CD4-positive, alpha-beta T cell treated with Interleukin-21 for 1 hour (primary cell): ENCODE measurements at places on chromosomes 7 and 10.

DNA sequence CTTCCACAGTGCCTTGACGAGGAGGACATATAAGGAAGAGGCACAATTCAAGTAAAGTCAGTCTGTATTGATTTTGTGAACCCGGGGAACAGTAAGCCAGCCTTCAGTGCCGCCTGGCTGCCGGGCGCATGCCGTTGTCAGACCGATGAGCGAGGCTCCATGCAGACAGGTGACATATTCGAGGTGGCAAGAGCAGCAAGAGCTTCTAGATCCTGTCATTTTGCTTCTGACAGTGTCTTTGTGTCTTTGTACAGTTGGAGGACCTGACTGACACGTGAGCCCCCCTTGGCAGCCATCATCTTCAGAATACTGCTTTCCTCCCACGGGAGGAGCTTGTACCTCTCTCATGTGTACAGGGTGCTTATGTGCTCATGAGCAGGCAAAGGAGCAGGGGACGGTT lies 387.5 kb upstream of the GALNT17 start:
- no peak for DNase-seq

DNA sequence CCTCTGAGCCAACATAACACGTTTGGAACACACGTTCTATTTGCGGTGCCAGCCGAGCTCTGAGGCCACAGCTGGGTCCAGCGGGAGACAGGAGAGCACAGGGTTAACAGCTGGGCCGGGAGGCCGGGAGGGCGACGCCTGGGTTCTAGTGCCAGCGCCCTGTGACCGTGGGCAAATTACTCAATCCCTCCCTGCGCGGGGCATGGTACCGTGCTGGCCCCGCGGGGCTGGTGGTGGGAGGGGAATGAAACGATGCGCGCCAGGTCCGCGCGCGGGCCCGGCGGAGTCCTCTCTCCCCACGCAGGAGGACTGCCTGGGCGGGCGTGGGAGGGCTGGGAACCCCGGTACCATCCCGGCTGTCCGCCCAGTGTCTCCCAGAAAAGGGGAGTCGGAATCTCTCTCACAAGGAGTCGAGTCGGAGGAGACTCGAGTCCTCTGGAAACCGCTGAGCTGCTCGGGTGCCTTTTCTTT lies 30.4 kb downstream of the LEP start:
- DNase-seq, result no peak

GRCh38 chr10:98956576-98957260 lies 278.9 kb downstream of the HPSE2 start:
- DNase-seq, result no peak

DNA sequence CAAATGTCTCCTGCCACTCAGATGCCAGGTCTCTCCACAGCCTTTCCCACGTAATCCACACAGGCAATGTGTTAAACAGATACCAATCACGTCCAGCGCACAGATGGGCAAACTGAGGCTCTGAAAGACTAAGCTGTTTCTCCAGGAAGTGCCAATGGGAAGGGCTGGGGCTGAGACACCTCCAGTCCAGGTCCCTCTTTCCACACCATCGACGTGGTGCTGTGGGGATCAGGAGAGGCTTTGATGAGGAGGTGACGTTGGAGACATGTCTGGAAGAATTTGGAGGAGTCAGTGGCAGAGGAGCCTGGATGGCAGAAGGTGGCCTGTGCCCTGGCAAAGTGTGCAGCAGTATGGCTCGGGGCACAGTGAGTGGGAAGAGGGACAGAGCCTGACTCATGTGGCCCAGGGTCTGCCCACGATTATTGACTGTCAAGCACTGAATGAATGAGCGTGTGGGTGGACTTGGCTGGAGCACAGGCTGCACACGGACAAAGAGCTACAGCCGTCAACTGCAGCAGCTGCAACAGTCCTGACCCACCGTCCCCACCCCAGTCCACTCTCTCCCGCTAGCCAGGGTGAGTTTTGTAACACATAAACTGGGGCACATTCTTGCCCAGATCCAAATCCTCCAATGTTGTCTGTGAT lies 40.8 kb upstream of the HSPA12A start:
- DNase-seq, result no peak

DNA sequence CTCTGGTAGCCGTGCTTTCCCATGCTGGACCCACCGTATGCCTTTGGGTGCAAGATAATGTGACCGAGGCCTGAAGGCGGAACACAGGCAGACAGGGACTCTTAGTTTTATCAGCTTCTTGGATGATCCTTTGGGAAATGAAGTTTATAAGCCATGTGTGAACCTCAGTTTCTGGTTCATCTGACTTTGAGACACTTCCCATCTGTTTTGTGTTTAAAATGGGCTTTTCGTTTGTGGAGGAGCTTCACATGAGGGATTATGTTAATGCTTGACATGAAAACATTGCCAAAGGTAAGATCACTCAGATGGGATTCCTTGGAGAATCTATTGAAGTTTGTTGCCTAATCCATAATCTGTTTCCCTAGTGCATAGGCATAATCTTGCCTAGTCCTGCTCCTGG lies 249.8 kb upstream of the LYZL1 start:
- no peak for DNase-seq

DNA sequence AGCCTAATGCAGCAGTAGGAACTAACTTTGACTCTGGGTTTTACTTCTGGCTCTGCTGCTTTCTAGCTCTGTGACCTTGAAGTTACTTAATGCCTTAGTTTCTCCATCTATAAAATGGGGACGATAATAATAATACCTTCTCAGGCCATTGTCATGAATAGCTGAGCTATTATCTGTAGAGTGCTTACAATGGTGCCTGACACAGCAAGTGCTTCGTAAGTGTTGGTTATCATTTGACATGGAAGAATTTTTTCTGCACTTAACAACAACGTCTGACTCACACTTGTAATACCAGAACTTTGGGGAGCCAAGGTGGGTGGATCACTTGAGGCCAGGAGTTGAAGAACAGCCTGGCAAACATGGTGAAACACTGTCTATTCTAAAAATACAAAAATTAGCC lies 140.5 kb downstream of the ARL4A start:
- DNase-seq, result no peak

GRCh38 chr10:115171392-115171960 lies 78.3 kb downstream of the ATRNL1 start:
- no peak for DNase-seq

DNA sequence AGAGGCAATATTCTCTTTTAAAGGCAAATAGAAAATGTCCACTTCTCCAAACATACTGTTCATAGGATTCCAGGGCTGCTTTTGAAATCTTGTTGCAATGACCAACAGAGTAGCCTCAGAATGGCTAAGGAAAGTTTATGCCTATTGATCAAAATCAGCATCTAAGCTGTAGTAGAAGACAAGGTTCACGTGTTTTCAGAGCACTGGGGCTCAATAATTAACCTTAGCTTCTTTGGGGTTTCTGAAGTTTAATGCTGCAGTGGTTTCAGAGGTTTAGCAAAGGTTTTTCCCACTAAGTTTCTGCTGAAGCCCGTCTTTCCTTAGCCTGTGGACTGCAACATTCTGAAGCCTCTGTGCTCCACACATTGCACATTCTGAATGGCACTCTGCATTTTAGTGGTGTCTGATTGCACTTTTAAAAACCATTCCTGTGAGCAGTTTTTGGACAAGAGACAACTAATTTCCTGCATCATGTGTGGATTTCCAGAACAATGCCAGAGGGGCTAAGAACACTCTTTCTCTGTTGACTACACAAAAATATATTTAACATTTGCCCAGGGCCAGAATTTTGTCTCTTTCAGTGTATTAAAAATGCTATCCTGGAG lies 342.5 kb downstream of the PTEN start:
- no peak for DNase-seq

GRCh38 chr7:92973293-92973731 lies 136.9 kb upstream of the CDK6 start:
- no peak for DNase-seq

DNA sequence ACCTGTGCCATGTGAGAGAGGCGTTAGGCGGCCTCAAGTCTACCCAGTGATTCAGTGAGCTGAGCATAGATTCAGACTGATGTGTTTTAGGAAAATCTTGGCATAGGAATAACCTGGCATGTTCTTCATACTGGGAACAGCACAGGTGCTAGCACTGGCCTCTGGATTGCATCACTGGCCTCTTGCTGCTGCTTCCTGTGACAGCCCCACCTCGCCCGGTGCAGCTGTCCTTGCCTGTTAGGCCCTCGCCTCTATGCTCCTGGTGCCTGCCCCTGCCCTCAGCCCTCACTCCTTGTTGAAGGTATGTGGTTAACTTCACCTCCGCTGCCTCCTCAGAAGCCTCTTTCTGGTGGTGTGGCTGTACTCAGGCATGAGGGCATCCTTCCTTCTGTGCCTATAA lies 46.2 kb downstream of the BLNK start:
- no peak for DNase-seq

DNA sequence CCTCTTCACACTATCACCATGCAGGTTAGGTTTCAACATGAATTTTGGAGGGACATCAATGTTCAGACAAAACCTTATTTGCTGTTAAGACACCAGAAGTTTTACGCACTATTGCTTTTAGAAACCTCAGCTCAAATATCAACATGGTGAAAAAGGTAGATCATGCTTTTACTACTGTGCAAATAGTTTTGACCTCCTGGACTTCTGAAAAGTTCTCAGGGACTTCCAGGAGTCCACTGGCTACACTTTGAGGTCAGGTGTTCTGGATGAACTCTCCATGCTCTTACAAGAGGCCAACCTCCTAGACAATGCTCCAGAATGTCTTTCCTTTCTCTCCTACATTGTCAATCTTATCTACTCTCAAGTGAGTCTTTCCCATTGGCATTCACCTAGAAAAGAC lies 55.9 kb downstream of the SLC25A13 start:
- no peak for DNase-seq
